GM12878 (cell line): ENCODE measurements at places on chromosomes 4 and X. TPM values are rescaled to one million over a fixed set of nuclear protein-coding genes. Genes with fewer than 3 reads are reported as not detected.

NAT8L gene
- total RNA-seq = 0.19 and 0.31 TPM in 2 replicates

RAB41 gene
- not detected in 2 replicates for total RNA-seq

LEF1 gene
- total RNA-seq = 18.0 and 18.4 TPM in 2 replicates

WDR44 gene
- 10.6 and 11.7 TPM in 2 replicates for total RNA-seq

BRS3 gene
- not detected in 2 replicates for total RNA-seq

PAGE2 gene
- total RNA-seq = not detected in 2 replicates

FAM241A gene
- total RNA-seq = 2.1 and 2.2 TPM in 2 replicates

LAMP2 gene
- 25.2 and 26.5 TPM in 2 replicates for total RNA-seq

TBX22 gene
- not detected in 2 replicates for total RNA-seq

MGARP gene
- total RNA-seq = not detected in 2 replicates

PCDH18 gene
- 1.4 TPM in 2 replicates for total RNA-seq

TMPRSS11D gene
- not detected in 2 replicates for total RNA-seq

DRP2 gene
- 0.18 and 0.24 TPM in 2 replicates for total RNA-seq

SNCA gene
- total RNA-seq = not detected in 2 replicates

SLC10A4 gene
- total RNA-seq = not detected in 2 replicates

CXCL10 gene
- 1.3 and 2.2 TPM in 2 replicates for total RNA-seq

PPP1R2C gene
- not detected in 2 replicates for total RNA-seq

SPANXN4 gene
- total RNA-seq = not detected in 2 replicates

MAPK10 gene
- total RNA-seq = 1.5 and 2.5 TPM in 2 replicates

CCNB3 gene
- 0.10 and 0.16 TPM in 2 replicates for total RNA-seq

SHROOM2 gene
- 0.15 and 0.27 TPM in 2 replicates for total RNA-seq

ZXDA gene
- total RNA-seq = 2.2 and 2.5 TPM in 2 replicates

NLRP2B gene
- total RNA-seq = not detected in 2 replicates

CENPVL1 gene
- total RNA-seq = not detected in 2 replicates

CTAG1B gene
- total RNA-seq = not detected in 2 replicates

BEX4 gene
- total RNA-seq = 1.7 and 2.0 TPM in 2 replicates

SLITRK2 gene
- total RNA-seq = not detected in 2 replicates

ALB gene
- total RNA-seq = 22.3 and 29.0 TPM in 2 replicates

PDLIM3 gene
- total RNA-seq = not detected in 2 replicates

MAGEC3 gene
- total RNA-seq = not detected in 2 replicates
